Uterus (tissue), 4 donors: ENCODE measurements at places on chromosomes 4 and X. TPM values are rescaled to one million over a fixed set of nuclear protein-coding genes. Genes with fewer than 3 reads are reported as not detected.

DNA sequence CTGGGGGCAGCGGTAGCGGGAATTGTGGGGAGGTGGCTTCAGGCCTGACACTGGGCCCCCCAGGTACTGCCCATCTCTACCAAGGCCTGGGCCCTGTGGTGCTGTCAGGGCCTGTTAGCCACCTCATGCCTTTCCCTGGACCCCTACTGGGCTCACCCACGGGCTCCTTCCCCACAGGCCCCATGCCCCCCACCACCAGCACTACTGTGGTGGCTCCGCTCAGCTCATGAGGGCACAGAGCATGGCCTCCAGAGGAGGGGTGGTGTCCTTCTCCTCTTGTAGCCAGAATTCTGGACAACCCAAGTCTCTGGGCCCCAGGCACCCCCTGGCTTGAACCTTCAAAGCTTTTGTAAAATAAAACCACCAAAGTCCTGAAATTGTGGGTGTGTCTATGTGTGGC, 7.5 kb downstream of the GATA1 start:
- no peaks in the 10 kb centered on the region for H3K36me3 ChIP-seq
- H3K4me3 ChIP-seq: no peak overlapping the region
- no peak for DNase-seq
- H3K27me3 ChIP-seq: no peaks in the 10 kb centered on the region

DNA sequence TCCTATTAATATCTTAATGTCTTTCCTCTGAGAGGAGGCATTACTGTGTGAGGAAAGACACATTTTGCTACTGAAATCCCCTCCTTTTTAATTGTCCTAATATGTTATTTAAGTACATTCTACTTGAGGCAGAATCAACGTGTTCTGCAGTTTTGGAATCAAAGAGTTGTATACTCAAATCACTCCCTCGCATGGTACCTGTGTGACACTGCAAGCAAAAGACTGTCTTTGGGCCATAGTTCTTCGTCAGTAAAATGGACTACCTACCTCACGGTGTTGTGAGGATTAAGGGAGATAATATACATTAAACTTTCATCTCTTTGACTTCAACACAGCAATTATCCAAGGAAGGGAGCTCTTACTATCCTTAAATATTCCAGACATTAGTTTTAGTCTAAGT, 61.5 kb downstream of the TIGD2 start:
- no peaks in the 10 kb centered on the region for H3K4me1 ChIP-seq
- H3K27ac ChIP-seq: no peak overlapping the region
- no peaks in the 10 kb centered on the region for H3K36me3 ChIP-seq
- H3K27me3 ChIP-seq: no peaks in the 10 kb centered on the region
- H3K4me3 ChIP-seq: no peak overlapping the region

GRCh38 chrX:27953171-27953570, 28.1 kb downstream of the DCAF8L1 start:
- no peak for DNase-seq
- no peak overlapping the region for H3K4me3 ChIP-seq
- H3K27me3 ChIP-seq: no peaks in the 10 kb centered on the region
- H3K36me3 ChIP-seq: no peaks in the 10 kb centered on the region

- H3K4me3 ChIP-seq: no peak overlapping the region
- no peaks in the 10 kb centered on the region for H3K27me3 ChIP-seq
- no peak overlapping the region for H3K27ac ChIP-seq
- DNase-seq: no peak
Observed at GRCh38 chr4:7661846-7662506, 227.2 kb upstream of the PSAPL1 start.

DNA sequence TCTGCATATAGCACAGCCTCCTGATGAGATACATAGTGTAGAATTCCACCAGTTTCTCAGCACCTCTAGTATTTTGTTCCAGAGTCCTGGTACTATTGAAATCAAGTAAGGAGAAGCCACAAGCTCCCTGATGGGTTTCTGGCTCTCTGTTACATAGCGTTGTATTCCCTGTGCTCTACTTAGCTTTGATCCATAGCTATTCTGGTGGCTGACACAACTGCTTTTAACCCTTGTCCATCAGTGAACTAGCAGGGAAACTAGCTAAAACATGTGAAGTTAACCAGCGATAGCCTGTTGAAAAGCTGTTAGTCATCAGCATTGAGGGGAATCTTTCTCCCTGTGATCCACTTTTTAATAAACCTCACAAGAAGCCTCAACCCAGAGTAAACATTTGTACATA, 26.9 kb downstream of the NIPAL1 start:
- no peak overlapping the region for H3K4me3 ChIP-seq
- DNase-seq: no peak
- no peaks in the 10 kb centered on the region for H3K27me3 ChIP-seq
- no peak overlapping the region for H3K27ac ChIP-seq
- H3K4me1 ChIP-seq: no peaks in the 10 kb centered on the region
- H3K36me3 ChIP-seq: no peaks in the 10 kb centered on the region

DNA sequence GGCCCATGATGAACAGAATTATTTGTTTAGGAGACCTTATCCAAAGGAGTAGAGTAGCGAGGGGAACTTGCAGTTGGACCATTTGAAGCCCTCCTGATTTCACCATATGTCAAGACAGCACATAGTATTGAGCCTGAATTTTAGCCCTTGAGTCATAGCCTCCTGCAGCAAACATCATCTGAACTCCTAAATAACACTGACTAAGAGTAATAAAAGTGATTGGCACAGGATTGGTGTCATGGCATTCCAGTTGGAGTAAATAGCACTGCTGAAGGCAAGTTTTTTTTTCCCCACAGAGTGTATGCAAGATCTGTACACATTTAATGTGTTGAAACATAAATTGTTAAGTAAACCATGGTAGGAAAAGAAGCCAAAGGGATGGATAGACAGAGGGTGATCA, 89.0 kb downstream of the COMMD8 start:
- no peaks in the 10 kb centered on the region for H3K36me3 ChIP-seq
- H3K27ac ChIP-seq: no peak overlapping the region
- H3K27me3 ChIP-seq: no peaks in the 10 kb centered on the region
- no peak overlapping the region for H3K4me3 ChIP-seq

DNA sequence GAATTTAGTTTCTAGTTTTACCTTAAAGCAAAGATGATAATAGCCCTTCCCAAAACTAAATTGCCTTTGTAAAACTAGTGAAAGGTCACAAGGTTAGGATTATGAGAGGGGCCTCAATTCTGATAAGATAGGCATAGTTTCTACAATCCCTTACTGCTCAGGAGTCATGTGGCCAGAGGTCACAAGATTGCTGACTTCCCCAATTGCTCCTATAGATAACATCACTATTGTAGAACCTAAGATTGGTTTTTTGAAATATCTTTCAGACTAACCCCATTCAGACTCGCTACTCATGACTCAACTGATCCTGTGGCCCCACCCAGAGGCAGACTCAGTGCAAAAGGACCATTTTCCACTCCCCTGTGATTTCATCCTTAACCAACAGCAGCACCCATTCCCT, 70.3 kb downstream of the SCD5 start:
- no peak for DNase-seq
- H3K36me3 ChIP-seq: no peaks in the 10 kb centered on the region
- H3K4me1 ChIP-seq: no peaks in the 10 kb centered on the region
- H3K27ac ChIP-seq: no peak overlapping the region
- H3K27me3 ChIP-seq: no peaks in the 10 kb centered on the region

- DNase-seq: no peak
- no peaks in the 10 kb centered on the region for H3K27me3 ChIP-seq
- H3K27ac ChIP-seq: no peak overlapping the region
- H3K4me1 ChIP-seq: no peaks in the 10 kb centered on the region
Observed at GRCh38 chr4:165403637-165404036, 24.8 kb downstream of the CPE start.

DNA sequence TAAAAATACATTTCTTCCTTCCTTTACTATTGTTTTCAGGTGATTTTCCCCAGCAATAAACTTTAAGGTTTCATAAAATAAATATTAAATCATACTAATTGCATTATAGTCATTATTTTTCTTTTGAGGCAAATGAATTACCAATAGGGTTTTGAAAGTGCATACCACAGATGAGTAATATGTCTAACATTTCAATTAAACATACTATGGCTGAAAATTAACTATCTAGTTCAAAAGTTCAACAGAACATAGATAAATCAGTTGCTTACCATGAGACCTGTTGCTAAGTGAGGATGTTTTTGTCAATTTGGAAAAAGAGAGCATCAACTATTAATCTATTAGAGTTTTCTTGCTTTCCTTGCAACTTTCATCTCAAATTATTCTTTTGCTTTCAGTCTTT, 35.0 kb downstream of the NPY5R start:
- H3K4me3 ChIP-seq: no peak overlapping the region
- no peaks in the 10 kb centered on the region for H3K27me3 ChIP-seq
- no peaks in the 10 kb centered on the region for H3K4me1 ChIP-seq
- no peak overlapping the region for H3K27ac ChIP-seq

DNA sequence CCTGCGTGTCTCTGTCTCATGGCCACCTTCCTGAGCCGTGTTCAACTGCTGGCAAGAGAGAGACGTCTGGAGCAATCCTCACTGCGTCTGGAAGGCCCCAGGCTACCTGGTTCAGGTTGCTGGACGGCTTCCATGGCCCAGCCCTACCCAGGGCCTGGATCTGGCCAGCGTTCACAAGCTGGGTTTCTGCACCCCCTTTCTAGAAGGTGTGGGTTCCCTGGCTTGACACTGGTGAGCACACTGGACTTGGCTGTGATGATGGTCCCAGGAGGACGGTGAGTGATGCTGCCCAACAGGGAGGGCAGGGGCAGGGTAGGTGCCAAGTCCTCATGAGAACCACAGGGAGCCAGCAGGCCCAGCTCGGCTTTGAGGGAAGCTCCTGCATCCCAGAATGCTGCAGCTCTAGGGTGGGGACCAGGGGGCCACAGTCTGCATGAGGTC, 63.4 kb downstream of the HTRA3 start:
- H3K36me3 ChIP-seq: no peaks in the 10 kb centered on the region
- H3K4me3 ChIP-seq: no peak overlapping the region
- peaks cover 5% of the 10 kb centered on the region for H3K4me1 ChIP-seq
- no peaks in the 10 kb centered on the region for H3K27me3 ChIP-seq
- no peak overlapping the region for H3K27ac ChIP-seq

- peak; percentile 60 for DNase-seq
- H3K36me3 ChIP-seq: no peaks in the 10 kb centered on the region
- H3K4me1 ChIP-seq: no peaks in the 10 kb centered on the region
- no peaks in the 10 kb centered on the region for H3K27me3 ChIP-seq
- peak overlapping the region; percentile 98 for H3K27ac ChIP-seq
Observed at GRCh38 chrX:65677954-65678469, 10.6 kb downstream of the MSN start.

DNA sequence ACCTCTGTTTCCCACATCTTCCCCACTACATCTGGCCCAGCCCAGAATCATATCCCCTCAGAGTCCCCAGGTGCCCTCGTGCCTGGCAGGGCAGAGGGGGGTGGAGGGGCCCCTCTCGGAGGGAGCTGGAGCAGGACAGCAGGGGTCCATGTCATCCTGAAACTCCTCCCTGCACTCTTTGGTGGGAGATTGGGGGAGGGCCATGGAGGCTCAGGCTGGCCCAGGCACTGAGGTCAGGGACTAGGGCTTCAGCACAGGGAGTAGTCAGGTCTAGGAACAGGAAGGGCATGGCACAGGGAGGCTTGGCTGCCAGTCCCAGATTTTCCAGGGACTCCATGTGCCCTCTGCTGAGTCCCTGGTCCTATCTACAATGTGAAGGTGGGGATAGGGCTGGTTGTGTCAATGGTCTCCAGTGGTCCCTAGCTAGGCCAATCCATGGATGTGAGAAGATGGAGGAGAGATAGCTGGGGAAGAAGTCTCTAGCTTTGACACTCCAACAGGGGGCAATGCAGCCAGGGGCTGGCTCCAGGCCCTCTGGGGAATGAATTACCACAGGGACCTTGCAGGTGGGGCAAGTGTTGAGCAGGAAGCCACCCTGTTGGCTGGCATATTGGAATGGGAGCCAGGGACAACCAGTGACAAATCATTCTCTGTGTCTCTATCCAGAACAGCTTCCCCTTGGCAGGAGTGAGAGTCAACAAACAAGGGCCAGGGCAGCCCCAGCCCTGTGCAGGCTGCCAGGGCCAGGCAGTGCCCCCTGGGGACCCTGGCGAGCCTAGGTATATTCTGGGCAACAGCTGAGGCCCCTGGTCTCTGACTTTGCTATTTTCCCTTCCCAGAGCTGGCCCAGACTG, 154.4 kb downstream of the EFNB1 start:
- H3K36me3 ChIP-seq: no peaks in the 10 kb centered on the region
- no peaks in the 10 kb centered on the region for H3K4me1 ChIP-seq
- no peaks in the 10 kb centered on the region for H3K27me3 ChIP-seq
- no peak for DNase-seq
- no peak overlapping the region for H3K27ac ChIP-seq

DNA sequence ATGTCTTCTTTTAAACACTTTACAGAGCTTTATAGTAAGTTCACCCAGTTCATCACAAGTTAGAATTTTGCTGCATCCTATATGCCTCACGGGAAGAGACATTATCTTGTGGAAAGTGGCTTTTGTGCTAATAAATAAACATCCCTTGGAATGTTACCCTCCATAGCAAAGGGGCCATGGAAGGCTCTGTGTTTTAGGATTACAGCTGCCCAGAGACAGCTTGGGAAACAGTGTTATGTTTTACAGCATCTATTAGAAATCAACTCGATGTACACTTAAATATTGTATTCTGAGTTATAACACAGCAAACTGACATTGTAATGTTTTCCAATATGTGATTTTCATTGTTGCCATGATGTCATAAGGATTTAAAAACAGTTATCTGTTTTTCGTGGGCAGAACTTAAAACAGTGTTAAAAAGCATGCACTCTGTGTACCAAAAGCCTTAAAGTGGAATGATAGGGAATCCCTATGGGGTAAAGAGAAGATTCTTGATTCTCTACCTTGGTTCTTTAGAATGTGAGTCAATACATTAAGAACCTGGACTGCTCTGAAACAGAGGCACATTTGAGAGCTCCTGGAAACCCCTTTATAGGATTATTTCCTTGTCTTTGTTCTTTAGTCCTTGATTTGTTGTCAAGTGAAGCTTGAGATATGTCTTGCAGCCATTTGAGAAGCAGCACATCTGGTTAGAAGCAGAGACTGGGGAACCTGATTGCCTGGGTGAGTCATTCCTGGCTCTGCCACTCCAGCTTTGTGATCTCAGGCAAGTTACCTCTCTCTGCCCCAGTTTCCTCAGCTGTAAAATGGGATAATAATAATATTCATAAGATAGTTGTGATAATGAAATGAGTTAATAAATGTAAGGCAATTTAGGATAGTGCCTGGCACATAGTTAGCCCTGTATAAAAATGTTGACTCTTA, 41.6 kb downstream of the ARHGAP10 start:
- no peaks in the 10 kb centered on the region for H3K36me3 ChIP-seq
- no peak for DNase-seq
- H3K27me3 ChIP-seq: no peaks in the 10 kb centered on the region
- no peak overlapping the region for H3K4me3 ChIP-seq

DNA sequence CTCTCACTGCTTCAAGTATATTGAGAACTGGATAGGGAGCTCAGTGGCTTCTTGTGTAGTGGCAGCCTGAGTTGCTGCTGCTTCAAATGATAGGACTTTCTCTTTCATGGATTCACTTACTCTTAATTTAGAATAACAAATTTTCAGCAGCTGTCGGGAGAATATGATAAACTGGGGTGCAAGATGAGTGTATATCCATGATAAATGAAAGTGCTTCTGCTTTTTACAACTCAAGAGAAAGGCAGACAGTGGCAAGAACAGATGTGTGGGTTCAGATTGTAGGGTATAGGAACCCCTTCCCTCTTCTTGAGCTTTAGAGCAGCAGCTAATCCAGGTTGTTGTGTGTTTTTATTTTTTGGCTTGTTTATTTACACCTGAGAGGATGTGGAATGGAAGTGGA, 1.0 kb downstream of the SH3BGRL start:
- peak overlapping the region; percentile 75 for H3K27ac ChIP-seq
- no peaks in the 10 kb centered on the region for H3K4me1 ChIP-seq
- no peaks in the 10 kb centered on the region for H3K27me3 ChIP-seq

The DMP1 gene
- not detected for total RNA-seq

The METTL14 gene
- 6.2 TPM for total RNA-seq

The IL21 gene
- total RNA-seq: not detected

The SHOX gene
- not detected for total RNA-seq

The CLCN4 gene
- total RNA-seq: 3.6 TPM

The PPP2R2C gene
- 2.9 TPM for total RNA-seq
